Activated CD8-positive, alpha-beta memory T cell treated with anti-CD3 and anti-CD28 coated beads for 4 hours (primary cell): ENCODE measurements at places on chromosomes 2 and 18.

- no peak for DNase-seq
Measured at GRCh38 chr18:79260023-79260422, 135.7 kb upstream of the NFATC1 start.

DNA sequence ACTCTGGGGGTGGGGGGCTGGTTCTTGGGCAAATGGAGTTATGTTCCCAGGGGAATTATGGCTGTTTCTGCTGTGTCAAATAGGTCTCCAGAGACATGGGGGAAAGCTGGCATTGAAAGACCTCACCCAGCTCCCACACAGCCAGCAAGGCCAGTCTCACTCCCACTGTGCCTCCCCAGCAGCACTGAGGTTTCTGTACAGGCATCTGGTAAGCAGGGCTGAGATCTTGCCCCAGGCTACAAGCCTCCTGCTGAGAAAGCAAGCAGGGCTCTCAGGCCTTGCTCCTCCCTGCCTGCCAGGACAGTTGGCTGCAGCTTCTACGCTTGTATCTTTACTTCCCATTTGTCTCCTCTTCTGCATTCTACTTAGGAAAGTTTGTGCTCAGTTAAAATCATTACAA is 50.5 kb upstream of the FHOD3 start:
- no peak for DNase-seq

DNA sequence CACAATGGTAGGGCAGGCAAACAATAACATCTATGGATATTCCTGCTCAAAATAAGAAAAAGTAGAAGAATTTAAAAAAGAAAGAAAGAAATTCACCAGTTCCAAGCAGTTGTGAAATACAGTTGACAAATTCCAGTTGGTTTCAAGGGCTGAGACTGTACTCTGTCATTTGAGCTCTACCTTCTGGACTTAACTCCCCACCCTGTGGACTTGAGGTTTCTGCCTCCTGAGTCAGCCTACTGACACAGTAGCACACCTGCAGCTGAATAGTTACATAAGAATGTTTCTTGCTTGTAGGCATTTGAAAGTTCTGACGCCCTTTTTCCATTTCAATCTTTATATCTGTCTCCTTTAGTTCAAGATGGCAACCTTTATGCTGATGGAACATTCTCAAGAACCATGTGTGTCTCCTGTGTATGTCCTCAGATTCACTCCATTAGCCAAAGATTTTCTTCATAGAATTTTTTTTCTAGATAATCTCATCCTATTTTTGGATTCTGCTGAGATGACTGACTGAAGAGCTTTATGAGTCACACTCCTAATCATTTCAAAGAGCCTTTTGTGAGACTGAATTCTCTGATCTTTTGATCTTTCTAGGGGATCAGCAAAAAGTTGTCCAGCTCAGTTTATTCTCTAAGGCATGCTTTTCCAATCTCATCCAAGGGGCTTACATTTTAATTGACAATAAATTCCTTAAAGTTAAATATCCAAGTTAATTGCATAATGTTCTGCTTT is 19.1 kb downstream of the NETO1 start:
- no peak for DNase-seq

DNA sequence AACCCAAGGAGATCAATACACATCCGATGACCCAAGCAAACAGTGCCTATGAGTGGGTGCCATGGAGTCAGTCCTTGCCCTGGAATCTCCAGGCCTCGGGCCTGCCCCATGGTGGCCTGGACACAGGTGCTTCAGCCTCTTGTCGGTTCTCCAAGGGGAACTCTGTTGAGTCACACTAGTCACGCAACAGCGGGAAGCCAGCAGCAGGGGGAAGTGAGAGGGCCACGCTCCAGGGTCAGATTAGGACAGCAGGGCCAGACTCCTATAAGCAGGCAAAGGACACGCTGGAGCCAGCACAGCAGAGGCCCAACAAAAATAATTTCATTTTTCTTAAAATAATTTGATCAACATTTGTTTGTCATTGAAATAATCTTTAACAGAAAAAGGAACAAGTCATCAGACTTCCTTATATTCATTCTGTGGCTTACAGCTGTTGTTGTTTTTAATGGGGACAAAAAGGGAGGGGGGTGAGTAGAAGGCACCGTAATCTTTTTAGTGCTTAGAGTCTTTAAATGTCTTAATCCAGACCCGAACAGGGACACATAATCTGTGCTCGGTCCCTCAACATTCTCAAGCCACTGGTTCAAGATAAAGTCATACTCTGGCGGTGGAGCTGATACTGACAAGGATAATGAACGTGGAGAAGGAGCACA is 16.4 kb upstream of the ARMC9 start:
- no peak for DNase-seq

GRCh38 chr18:63823516-63824219 is 48.5 kb downstream of the SERPINB7 start:
- no peak for DNase-seq

DNA sequence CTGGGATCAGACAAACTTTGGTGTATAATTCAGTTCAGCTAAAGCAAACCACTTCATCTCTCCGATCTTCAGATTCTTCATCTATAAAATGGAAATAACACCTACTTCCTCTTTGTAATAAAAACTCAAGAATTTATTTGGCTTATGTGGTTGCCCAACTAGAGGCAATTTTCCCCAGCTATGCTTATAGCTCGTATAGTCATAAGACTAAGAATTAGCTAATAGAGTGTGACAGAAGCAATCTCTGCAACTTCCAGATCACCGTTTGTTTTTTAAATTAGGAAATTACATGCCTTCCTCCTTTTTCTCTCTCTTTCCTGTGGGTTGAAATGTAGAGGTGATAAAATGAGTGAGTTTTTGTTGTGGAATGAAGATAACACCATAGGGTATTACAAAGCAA is 35.3 kb upstream of the KCNF1 start:
- no peak for DNase-seq

DNA sequence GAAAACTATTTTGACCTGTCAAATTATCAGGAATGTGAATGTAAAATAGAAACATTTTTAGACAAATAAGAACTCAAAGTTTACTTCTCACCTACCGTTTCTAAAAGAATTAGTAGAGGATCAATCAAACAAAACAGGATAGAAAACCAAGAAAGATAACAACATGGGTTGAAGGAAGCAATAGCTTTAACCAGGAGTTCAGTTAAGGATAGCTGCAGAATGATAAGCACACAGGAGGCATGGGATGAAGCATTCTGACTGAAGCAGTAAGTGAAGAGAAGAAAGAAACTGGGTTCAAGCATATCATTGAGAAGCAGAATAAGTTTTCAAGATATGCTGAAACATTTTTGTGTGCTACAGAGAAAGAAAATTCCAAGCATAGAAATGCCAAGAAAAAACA is 52.3 kb downstream of the TWSG1 start:
- DNase-seq = no peak

DNA sequence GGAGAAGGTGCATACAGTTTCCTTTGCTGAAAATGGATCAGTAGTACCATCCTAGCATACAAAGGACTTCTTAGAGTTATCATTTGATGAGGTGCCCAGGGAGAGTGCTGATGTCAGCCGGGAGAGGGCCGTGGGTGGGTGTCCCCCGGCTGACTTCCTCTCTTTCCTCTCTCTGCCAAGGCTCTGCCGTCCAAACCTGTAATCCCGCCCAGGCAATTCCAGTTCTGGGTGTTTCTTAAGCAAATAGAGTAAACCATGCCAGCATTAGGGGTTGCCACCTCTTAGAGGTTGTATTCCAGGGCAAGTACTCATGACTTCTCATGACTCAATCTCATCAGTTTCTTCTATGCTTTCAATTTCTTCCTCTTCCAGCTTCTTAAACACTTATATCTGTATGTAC is 117.2 kb downstream of the GATA6 start:
- no peak for DNase-seq

DNA sequence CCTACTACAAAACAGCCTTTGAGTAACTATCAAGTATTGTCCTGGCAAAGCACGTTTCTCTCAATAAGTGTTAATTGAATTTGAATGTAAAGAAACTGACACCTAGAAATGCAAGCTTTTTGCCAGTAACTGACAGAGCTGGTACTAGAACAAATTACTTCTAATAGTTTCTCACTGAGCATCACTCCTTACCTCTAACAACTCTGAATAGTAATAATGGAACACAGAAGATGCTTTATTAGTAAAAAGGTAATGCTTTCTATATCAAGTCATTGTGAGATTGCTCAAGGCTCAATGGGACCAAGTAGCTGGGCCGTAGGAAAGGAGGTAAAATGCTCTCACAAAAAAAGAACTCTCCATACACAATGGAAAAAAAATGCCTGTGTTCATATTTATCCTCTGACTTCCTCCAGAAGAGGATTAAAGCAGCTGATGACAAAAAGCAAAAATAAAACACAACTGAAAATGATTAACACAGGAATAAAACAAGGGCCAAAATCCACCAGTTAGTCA is 11.8 kb downstream of the RASGRP3 start:
- no peak for DNase-seq

GRCh38 chr2:237486819-237487448 is at the start of gene MLPH:
Gene MLPH (plus strand): TSS chr2:237487251. CDS start chr2:237493427, 6,176 bp downstream.
- no peak for DNase-seq

DNA sequence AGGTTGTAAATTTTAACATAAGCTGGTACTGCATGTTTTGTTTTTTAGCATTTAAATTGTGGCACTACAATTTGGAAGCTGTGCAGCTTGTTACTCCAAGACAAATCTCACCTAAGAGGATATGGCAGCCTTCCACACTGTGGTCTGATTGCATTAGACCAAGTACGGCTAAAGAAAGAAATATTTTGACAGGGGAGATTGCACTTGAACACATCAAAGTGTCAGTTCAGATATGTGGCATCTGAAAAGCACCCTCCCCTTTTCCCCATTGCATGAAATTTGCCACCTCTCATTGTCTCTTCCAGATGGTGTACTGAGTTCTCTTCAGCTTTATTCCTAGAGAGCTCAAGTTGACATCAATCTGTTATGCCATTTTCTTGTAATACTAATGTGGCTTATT is 295.9 kb downstream of the ERBB4 start:
- no peak for DNase-seq

DNA sequence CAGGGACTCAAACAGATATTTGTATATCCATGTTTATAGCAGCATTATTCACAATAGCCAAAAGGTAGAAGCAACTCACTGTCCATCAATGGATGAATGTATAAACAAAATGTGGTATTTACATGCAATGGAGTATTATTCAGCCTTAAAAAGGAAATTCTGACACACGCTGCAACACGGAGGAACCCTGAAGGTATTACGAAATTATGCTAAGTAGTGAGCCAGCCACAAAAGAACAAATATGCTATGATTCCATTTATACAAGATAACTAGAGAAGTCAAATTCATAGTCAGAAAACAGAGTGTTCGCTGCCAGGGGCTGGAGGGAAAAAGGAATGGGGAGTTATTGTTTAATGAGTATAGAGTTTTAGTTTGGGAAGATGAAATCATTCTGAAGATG is 61.0 kb upstream of the CDKL4 start:
- DNase-seq = no peak

DNA sequence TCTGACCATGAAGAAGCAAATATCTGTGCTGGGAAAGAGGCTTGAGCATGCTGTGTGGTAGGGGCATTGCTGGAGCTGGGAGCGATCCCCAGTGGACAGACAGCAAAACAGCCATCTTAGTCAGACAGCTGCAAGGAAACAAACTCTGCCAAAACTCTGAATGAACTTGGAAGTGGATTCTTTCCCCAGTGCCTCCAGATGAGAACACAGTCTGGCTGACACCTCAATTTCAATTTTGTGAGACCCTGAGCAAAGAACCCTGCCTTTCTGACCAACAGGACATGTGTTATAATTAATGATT is 23.2 kb upstream of the FAP start:
- DNase-seq = no peak

GRCh38 chr2:17171446-17172049 is 346.7 kb downstream of the RAD51AP2 start:
- DNase-seq = no peak

- DNase-seq = no peak
Measured at GRCh38 chr2:1318366-1319009, 94.8 kb upstream of the TPO start.

- no peak for DNase-seq
Measured at GRCh38 chr2:237408335-237409000, 5.5 kb downstream of the COL6A3 start.

DNA sequence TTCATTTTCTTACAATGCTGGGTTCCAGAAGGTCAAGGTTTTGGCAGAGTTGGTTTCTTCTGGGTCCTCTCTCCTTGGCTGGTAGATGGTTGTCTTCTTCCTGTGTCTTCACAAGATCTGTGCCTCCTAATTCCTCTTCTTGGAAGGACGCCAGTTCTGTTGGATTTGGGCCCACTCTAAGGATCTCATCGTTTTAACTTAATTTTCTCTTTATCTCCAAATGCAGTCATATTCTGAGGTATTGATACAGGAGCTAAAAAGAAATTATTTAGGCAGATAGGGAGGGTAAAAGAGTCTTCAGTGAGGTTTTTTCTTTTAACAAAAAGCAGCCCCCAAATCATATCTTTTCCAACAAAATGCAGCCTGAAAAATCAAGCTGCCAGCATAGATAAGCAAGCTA is 998.4 kb downstream of the SOCS6 start:
- DNase-seq = no peak
